ENCODE measurements at places on chromosomes 6 and 20.

- DNase-seq: no peak
These were observed 76.0 kb downstream of the RSPH3 start for GRCh38 chr6:158923805-158924498.

DNA sequence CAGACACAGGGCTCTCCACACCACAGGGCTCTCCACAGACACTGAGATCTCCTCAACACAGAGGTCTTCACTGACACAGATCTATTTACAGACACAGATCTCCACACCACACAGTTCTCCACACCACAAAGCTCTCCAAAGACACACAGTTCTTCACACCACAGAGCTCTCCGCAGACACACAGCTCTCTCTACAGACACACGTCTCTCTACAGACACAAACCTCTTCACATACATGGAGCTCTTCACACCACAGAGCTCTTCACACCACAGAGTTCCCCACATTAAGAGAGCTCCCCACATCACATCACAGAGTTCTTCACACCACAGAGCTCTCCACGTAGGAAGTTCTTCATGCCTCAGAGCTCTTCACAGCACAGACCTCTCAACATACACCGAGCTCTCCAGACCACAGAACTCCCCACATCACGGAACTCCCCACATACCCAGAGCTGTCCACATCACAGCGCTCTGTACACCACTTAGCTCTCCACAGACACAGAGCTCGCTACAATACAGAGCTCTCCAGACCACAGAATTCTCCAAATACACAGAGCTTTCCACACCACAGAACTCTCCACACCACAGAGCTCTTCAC is 53.9 kb downstream of the ERMARD start:
- no peak for DNase-seq

- DNase-seq: no peak
These were observed 155.8 kb downstream of the SLC16A10 start for GRCh38 chr6:111243095-111243494.

- no peak for DNase-seq
These were observed 36.9 kb upstream of the TBX18 start for GRCh38 chr6:84801250-84801649.

DNA sequence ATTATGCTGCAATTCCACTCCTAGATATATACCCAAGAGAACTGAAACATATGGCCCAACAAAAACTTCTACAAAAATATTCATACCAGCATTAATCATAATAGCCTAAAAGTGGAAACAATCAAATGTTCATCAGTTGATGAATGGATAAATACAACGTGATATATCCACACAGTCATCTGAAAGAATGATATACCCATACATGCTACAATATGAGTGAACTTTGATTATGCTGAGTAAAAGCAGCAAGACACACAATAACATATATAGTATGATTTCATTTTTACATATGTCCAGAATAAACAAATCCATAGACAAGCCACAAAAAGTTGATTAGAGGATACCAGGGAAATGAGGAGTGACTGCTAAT is 30.7 kb downstream of the CDK19 start:
- no peak for DNase-seq

DNA sequence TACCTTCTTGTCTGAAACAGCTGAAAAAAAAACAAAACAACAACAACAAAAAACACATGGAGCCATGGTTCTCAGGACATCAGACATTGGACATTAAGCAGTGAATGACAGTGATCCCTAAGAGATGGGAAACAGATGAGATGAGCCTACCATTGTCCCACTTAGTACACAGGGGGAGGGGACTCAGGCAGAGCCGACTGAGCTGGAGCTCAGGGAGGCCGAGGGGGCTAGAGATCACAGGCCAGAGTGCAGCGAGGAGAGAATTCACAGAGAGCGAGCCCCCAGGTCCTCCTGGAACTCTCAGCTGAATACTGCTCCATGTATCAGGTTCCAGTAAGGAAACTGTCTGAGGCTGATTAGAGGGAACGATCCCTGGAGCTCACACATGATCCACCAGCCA is 134.6 kb downstream of the GRM4 start:
- DNase-seq: no peak

- no peak for DNase-seq
These were observed 80.5 kb downstream of the FARS2 start for GRCh38 chr6:5341845-5342244.

DNA sequence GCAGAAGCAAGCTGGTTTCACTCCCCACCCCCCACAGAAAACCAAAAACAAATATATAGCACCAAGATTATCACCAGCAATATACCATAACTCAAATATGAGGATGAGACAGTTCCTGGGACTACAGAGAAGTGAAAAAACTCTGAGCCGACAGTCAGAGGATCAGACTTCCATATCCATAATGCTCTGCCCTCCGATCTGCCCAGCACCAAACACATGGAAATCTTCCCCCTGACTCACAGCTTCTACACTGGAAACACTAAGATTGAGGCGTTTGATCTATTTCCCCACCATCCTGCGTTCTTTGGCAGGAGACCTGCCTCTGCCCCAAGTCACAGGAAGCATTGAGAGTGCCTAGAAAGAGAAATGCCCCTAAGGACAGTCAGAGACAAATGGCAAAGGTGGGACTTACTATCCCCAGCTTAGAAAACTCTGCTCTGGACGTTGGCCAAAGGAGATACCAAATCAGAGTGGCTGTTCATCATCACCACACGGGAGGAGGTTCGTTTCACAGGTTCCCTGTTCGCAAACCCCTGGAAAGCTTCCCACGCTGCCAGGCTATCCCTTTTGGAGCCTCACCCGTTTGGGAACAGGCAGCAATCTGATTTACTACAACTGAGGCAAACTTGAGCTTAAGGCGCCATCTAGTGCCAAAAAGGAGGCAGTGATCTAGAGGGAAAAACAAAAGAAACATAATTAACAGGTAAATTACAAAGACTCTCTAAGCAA is 48.7 kb upstream of the SRSF6 start:
- DNase-seq: no peak

GRCh38 chr6:20170455-20171148 is 41.7 kb downstream of the MBOAT1 start:
- DNase-seq: no peak

GRCh38 chr6:113648698-113649097 is 208.4 kb upstream of the MARCKS start:
- DNase-seq: no peak

- no peak for DNase-seq
These were observed 2.8 kb upstream of the HTR1B start for GRCh38 chr6:77466055-77466450.

GRCh38 chr20:62529896-62530642 is 54.3 kb upstream of the GATA5 start:
- DNase-seq: no peak

GRCh38 chr6:14396826-14397517 is 279.4 kb downstream of the CD83 start:
- no peak for DNase-seq

DNA sequence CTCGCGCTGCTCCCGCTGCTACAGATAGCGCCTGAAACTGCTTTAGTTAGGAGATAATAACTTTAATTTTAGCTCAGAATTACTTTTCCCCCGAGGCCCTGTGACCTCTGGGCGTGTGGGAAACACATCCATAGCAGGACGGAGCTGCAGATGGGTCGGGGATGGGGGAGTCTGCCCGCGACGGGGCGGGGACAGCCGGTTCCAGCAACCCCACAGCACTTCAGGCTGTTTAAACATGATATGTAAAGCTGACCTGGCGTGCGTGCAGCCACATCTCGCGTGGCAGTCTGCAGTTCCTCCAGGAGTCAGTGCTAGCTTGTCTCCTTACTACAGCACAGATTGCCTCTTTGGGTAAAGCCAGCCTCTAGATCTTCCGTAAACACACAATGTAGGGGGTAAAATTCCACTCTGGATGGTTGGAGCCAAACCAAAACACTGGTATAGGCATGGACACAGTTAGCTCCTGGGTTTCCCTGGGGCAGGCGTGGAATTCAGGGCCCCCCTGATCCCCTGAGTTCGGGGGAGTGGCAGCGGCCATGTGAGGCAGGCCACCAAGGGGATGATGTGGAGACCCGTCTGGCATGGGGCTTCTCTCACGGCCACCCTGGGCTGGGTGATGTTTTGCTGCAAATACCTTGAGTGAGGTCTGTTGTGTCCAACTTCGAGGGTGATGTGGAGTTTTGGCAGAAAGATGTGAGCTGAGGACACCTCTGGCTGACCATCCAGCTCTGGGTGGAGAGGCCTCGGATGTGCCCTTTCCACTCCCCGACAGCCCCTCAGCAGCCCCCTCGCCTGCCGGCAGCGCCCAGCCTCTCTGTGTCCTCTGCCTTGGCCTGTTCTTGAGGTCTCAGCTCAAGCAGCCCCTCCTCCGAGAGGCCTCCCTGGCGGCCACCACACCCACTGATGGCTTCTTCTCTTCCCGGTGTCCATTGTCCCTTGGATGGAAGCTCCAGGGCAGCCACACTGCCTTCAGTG is 214.5 kb downstream of the TAF4 start:
- no peak for DNase-seq

DNA sequence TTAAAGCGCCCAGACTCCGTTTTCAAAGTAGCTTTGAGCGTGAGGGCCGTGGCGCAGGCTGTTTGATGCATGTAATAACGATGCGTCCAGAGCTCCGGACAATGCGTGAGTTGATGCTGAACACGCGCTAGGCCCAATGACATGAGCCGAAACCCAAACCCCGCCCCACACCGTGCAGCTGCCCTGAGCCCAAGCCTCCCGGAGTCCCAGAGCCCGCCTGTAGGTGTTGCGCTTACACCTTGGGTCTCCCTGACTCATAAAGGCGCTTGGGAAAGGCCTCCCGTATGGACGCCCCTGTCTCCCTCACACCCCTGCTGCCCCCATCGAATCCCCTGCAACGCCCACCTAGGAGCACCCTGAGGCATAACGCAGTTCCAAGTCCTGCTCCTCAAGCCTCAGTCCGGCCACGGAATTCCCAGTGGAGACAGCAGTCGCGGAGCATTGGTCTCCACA is 87.6 kb downstream of the ERMARD start:
- no peak for DNase-seq

DNA sequence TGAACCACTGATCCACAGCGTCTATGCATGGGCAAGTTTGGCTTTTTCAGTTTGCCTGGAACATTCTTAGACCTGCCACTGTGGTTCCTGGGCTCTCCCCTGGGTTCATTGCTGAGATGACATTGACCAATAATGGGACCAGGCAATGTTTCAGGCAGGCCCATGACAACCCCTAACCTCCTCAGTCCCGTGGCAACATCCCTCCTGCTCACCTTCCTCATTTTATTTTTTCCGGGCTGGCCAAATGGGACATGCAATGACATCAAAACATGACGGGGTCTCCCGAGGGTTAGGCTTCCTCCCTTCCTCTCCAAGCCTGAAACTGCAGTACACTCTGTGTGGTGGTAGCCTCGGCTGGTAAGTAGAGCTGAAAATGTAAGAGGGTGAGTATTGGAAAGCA is 234.0 kb upstream of the RREB1 start:
- no peak for DNase-seq

DNA sequence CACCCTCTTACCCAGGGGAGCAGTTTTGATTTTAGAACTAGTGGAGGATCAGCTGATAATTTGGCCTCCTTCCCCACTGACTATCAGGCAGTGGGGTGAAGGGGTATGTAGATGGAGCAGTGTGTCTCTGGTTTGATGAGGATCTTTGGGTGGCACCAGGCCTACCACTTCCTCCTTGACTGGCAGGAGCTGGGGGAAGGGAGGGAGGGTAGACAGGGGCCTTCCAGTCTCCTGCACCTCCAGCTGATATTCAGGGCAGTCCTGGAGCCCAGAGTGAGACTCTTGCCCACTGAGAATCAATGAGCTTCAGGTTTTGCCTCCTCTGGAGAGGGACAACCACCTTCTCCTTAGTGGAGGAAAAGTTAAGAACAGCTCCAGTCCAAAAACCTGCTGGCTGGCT is 3.2 kb downstream of the DEF6 start:
- no peak for DNase-seq

- no peak for DNase-seq
These were observed 505.0 kb downstream of the PRKN start for GRCh38 chr6:162222521-162222920.

GRCh38 chr6:132202574-132202973 is 198.7 kb downstream of the MOXD1 start:
- no peak for DNase-seq

DNA sequence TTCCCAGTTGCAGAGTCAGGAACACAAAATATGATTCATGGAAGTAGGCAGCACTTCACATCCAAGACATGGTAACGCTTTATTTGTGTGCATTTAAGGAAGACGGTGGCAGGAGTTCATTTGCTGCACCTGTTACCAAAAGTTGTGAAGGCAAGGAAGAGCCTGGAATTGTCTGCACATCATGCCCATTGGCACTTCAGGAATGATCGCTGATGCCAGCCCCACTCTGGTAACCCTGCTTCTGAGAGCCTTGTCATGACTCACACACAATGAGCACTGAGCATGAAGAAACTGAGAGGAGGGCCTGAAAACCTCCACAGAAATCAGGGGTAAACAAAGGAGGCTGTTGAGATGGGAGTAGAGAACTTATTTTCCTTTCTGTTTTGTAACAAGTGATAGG is 181.1 kb downstream of the RPS12 start:
- peak; percentile 3 for DNase-seq

- DNase-seq: no peak
These were observed 270.7 kb downstream of the PLCB1 start for GRCh38 chr20:8402798-8403197.

DNA sequence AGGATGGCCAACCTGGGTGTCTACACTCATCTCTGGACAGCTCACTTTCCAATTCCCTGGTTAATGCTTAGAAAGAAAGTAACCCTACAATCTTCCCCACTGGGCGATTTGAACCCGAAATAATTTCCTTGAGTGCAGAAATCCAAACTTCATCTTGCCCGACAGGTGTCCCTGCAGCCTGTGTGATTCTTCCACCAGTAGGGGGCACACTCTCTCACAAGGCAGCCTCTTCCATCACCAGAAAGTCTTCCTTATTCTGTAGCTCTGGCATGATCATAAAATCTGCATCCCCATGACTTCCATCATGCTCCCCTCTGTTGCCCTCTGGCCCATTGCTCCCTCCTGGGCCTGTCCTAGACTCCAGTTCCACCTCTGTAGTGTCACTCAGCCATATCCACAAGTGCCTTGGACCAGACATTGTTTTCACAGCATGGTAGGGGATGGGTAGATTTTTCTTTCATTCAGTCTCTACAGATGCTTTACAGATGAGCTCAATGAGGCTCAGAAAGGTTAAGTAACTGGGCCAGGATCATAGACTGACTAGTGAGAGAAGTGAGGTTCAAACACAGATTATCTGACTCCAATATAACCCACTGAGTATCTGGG is 170.4 kb upstream of the SPTLC3 start:
- no peak for DNase-seq

GRCh38 chr6:161035182-161035980 is 43.8 kb downstream of the MAP3K4 start:
- no peak for DNase-seq

Measured in caudate nucleus (tissue), 63 donors.